ENCODE measurements at places on chromosomes 4 and X.

GRCh38 chrX:116873671-116874070 lies 410.9 kb upstream of the CT83 start:
- DNase-seq = no peak

DNA sequence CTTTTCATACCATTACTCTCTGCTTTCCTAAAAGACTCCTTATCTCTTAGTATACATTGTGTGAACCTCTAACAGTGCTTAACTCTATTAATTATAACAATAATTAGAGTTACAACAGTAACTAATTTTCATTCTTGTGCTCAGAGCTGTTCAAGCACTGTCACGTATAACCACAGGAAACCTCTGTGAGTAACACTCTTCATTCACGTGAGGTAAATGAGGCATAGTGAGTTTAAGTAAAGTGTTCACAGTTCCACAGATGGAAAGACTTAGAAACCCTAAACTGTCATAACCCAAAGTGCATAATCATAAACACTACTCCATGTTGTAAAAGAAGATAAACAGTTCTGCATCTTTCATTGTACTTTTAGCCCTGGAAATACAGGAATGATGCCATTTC lies 222.4 kb downstream of the CCSER1 start:
- DNase-seq = no peak

GRCh38 chr4:31657859-31658570 lies 937.8 kb downstream of the PCDH7 start:
- DNase-seq = no peak

GRCh38 chrX:123983240-123983639 lies 21.7 kb downstream of the STAG2 start:
- no peak for DNase-seq

GRCh38 chr4:154049457-154050181 lies 260.7 kb upstream of the SFRP2 start:
- DNase-seq = no peak

DNA sequence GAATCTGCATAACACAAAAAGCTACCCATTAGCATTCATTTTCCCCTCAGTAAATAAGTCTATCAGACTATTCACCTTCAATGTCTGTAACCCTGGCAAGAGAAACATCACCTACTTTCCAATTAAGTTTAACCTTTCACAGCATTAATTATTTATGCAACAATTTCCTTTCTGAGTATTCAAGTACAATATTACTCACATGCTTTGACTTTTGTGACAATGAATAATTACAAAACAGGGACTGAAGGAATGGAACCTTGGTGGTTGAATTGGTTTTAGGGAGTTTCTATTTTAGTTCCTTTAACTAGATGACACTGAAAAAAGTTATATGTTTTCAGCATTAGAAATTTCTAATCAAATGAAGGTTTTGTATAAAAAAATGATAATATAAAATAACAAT lies 932.3 kb upstream of the EPHA5 start:
- DNase-seq = no peak

DNA sequence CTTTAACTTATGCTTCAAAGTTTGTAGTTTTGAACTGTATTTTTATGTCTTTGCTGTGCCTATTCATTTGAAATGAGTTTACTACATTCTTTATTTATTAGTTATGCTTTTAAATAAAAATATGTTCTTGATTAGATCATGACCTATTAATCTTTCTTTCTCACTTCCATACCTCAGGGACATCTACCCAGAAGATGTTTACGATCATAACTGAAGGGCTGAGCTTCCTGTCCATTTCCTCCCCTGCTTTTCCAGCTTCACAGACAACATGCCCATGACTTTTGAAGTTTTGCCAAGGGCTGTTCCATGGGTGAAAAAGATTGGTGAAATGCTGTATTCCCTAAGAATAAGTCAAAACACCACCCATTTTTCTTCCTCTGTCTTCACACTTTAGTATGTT lies 99.7 kb upstream of the DDIT4L start:
- DNase-seq = no peak

DNA sequence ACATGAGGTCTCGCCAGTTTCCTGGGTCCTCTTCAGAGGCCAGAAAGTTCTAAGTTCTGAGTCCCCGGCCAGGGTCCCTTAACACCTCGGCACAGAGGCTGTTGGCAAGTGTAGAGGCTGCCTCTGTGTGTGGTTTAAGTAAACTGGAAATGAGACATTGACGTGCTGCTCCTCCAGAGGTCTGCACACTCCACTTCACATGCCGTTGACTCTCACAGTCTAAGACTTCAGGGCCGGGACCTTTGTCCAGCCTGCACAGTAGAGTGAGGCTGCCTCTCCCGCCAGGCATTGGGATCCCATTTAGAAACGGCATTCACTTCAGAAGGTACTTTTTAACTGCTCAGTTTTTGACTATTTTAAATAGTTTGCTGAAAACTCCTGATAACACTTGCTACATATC lies 10.6 kb upstream of the TADA2B start:
- DNase-seq = no peak

DNA sequence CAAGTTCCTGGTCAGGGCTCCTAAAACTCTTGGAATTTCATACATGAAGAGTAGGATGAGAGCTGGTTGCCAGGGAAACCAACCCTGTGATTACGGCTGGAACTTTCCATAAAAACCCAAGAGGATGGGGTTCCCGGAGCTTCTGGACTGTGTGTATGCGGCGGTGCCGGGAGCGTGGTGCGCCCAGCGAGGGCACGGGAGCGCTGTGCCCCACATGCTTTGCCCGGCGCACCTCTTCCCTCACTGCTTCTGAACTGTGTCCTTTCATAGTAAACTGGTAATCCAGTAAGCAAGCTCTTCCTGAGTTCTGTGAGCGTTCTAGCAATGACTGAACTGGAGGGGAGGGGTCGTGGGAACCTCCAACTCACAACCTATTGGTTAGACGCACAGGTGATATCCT lies 152.6 kb downstream of the AFAP1 start:
- no peak for DNase-seq

- no peak for DNase-seq
Measured at GRCh38 chr4:155768370-155768769, 9.5 kb downstream of the GUCY1B1 start.

DNA sequence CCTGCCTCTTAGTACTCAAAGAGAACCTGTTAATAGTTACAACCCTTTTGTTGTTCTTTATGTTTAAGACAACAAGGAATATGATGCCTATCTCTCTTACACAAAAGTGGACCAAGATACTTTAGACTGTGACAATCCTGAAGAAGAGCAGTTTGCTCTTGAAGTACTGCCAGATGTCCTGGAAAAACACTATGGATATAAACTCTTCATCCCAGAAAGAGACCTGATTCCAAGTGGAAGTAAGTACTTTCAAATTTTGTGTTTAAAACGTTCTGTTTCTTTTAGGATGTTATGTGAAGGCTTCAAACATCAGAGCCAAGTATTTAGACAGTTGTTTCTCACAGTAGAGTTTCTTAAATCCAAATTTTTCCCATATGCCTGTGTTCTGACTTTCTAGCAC lies 67.2 kb upstream of the NRK start:
- no peak for DNase-seq

- DNase-seq = no peak
Measured at GRCh38 chr4:183318656-183319055, 1.4 kb downstream of the CLDN22 start.

GRCh38 chr4:184907216-184907615 lies 81.4 kb upstream of the ACSL1 start:
- no peak for DNase-seq

- DNase-seq = no peak
Measured at GRCh38 chr4:17286752-17287460, 225.0 kb downstream of the QDPR start.

- DNase-seq = no peak
Measured at GRCh38 chrX:12892716-12893115, 13.7 kb upstream of the TLR8 start.

DNA sequence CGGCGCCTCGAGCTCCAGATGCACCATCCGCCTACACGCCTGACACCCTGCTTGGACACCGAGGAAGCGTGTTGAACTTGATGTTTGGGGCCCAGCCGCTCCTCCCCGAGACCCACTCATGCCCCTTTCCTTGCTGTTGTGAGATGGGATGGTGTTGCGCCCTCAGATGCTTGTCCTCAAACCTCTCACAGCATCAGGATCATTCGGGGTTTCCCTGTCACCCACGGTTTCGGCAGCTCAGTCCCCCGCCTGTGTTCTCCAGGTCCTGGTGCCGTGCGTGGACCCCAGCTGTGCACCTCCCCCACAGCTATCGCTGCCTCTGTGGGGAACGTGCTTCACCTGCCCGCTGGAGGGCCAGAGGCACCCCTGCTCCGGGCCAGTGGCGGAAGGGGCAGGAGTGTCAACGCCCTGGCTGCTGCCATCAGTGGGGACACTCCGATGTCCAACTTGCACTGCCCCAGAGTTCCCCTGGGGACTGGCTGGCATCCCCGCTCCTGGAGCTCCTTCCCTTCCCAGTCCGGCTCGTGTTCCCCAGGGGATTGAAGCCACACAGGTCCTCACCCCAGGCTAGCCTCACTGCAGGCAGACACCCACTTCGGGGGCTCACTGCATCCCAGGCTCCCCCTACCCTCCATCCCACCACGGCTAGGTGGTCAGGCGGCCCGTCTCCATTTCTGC lies 82.3 kb upstream of the ADRA2C start:
- no peak for DNase-seq

- DNase-seq = no peak
Measured at GRCh38 chr4:6566391-6567190, 8.4 kb upstream of the MAN2B2 start.

- no peak for DNase-seq
Measured at GRCh38 chr4:37424753-37425152, 180.2 kb downstream of the NWD2 start.

DNA sequence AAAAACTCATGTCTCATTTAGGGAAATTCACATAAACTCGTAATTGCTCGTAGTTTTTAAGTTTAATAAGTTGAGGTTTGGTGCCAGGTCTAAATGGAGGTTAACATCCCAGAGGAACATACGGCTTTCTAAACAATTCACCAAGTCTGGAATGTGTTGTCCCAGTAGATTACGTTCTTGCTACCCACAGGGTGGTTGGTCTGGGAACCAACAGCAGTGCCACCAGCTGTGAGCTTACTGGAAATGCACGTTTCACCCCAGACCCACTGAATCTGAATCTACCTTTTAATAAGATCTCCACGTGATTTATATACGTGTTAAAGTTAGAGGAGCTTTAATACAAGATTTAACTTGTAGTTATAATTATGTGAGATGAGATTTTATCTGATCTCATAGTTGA lies 134.3 kb downstream of the BMPR1B start:
- DNase-seq = no peak

- DNase-seq = no peak
Measured at GRCh38 chr4:139014371-139015268, 961 bp upstream of the NOCT start.

- DNase-seq = no peak
Measured at GRCh38 chrX:2608638-2609430, 82.3 kb upstream of the CD99 start.

- DNase-seq = no peak
Measured at GRCh38 chrX:129043138-129043537, 480.2 kb downstream of the SMARCA1 start.

DNA sequence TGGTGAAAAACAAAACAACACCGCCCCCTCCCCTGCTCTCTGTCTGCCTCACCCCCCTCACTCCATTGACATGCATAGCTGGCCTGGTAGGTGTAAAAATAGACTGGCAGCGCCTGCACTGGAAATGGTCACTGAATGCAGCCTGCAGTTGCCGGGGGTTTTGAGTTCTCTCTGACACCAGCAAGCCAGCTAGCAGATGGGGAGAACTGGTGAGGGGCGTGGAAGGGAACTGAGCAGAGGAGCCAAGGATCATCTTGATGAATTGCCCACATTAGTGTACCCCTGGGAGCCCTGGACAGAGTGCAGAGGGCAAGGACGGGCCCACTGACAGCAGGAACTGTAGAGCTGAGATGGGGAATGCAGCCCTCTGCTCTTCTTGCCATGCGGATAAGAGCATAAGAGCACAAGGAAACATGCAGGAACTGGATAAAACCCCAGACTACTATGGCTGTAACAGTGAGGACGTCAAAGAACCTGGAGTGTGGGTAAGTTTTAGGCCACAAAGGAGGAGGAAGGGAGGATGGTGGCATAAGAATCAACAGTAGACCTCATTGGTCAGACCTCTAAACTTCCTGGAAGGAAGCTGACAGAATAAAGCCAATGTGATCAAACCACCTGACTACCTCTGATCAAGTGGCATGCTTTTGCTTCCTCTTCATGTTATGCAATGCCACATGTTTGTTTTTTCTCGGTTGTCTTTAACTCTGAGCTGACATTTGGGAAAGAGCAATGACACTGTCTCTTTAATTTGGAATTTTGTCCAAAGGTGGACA lies 96.3 kb downstream of the ANK2 start:
- no peak for DNase-seq

DNA sequence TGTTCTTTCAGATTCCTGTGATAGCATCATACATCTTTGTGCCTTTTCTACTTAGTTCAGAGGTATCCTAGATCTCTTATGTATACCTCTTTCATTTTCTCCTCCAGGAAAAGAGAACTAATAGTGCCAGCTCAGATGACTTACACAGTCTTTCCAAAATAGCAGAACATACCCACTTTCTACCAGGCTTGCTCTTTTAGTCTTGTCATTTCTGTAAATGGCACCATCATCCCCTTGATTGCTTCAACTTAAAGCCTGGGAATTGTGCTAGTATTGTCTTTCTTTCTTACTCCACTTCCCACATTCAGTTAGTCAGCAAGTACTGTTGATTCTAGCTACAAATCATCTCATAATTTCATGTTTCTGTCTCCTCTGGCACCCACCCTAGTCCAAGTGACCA lies 5.1 kb downstream of the APEX2 start:
- DNase-seq = no peak

DNA sequence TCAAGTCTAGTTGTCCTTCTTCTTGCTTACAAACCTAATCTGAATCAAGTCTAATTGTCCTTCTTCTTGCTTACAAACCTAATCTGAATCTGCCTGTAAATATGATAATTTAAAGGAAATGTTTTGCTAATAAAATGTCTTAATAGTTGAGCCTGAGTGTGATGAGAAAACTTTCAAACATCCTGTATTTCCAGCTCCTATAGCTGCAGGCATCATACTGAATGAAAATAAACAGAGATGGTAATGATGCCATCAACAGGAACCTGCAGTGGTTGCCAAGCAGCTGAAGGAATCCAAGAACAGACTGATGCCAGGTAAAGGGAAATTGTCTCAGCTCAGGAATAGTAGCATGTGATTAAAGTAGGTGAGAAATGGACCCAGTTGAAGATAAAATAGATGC lies 156.1 kb upstream of the IRS4 start:
- DNase-seq = no peak

- no peak for DNase-seq
Measured at GRCh38 chr4:47972181-47972580, 44.3 kb downstream of the CNGA1 start.

DNA sequence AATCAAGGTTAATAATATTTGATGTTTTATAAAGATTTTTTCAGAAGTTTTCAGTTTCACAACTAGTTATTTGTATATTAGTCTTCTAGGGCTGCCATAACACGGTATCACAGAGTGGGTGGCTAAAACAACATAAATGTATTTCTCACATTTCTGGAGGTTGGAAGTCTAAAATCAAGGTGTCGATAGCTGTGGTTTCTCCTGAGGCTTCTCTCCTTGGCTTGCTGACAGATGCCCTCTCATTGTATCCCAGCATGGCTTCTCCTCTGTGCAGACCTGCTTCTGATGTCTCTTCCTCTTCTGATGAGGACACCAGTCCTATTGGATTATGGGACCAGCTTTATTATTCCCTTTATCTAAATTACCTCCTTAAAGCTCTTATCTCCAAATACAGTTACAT lies 1456.6 kb downstream of the STIM2 start:
- no peak for DNase-seq
